CD4-positive, alpha-beta memory T cell (primary cell): ENCODE measurements at places on chromosomes 6 and 20. TPM values are rescaled to one million over a fixed set of nuclear protein-coding genes. Genes with fewer than 3 reads are reported as not detected.

The MOG gene
- not detected for total RNA-seq

GRCh38 chr6:27890445-27891319 lies 21.5 kb downstream of the OR2B2 start:
- DNase-seq = peak; percentile 84
- H3K36me3 ChIP-seq = no peaks in the 10 kb centered on the region
- no peaks in the 10 kb centered on the region for H3K27me3 ChIP-seq
- H3K27ac ChIP-seq = peak overlapping the region; percentile 34
- peaks cover 30% of the 10 kb centered on the region for H3K4me1 ChIP-seq

The TLDC2 gene
- total RNA-seq = not detected

The RSPO3 gene
- not detected for total RNA-seq

GRCh38 chr6:7073821-7074525 lies 33.8 kb upstream of the RREB1 start:
- peak; percentile 63 for DNase-seq
- H3K27ac ChIP-seq = no peak overlapping the region
- H3K36me3 ChIP-seq = no peaks in the 10 kb centered on the region
- no peak overlapping the region for H3K4me3 ChIP-seq
- peaks cover 5% of the 10 kb centered on the region for H3K4me1 ChIP-seq

The GNAS-AS1 gene
- 0.94 TPM for total RNA-seq

The CAGE1 gene
- 0.33 TPM for total RNA-seq

The LPIN3 gene
- total RNA-seq = 0.17 TPM

- no peaks in the 10 kb centered on the region for H3K36me3 ChIP-seq
- no peaks in the 10 kb centered on the region for H3K4me1 ChIP-seq
- no peak for DNase-seq
- H3K4me3 ChIP-seq = no peak overlapping the region
- H3K27ac ChIP-seq = no peak overlapping the region
Observed at GRCh38 chr6:168541307-168541706, 100.3 kb downstream of the SMOC2 start.

The OR2B6 gene
- total RNA-seq = not detected

- H3K27me3 ChIP-seq = no peaks in the 10 kb centered on the region
- H3K27ac ChIP-seq = peak within 1 kb of the TSS; percentile 80
- DNase-seq = peak; percentile 68
- H3K4me3 ChIP-seq = peak within 1 kb of the TSS; percentile 63
Observed at GRCh38 chr6:144149894-144150709, at the start of gene STX11. TSS of gene STX11 (plus strand) at chr6:144150517. CDS start at chr6:144186628, 36,111 bp downstream.

The EXOC2 gene
- total RNA-seq = 44.6 TPM

GRCh38 chr20:2178318-2179232 lies 76.9 kb downstream of the STK35 start:
- no peak for DNase-seq
- no peaks in the 10 kb centered on the region for H3K36me3 ChIP-seq
- H3K27me3 ChIP-seq = no peaks in the 10 kb centered on the region
- H3K4me3 ChIP-seq = no peak overlapping the region
- H3K4me1 ChIP-seq = no peaks in the 10 kb centered on the region

DNA sequence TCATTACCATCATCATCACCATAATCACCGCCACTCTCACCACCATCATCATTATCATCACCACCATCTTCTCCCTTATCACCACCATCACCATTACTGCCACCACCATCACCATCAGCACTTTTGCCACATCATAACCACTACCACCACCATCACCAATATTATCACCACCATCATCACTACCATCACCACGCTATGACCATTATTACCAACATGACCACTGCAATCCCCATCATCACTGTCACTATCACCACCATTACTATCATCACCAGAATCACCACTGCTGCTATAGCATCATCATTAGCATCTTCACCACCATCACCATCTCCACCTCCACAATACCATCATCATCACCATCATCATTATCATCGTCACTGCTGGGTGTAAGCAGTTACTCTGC lies 25.6 kb downstream of the CST1 start:
- no peaks in the 10 kb centered on the region for H3K4me1 ChIP-seq
- H3K36me3 ChIP-seq = no peaks in the 10 kb centered on the region
- H3K4me3 ChIP-seq = no peak overlapping the region
- H3K27me3 ChIP-seq = no peaks in the 10 kb centered on the region
- H3K27ac ChIP-seq = no peak overlapping the region

The TDRD6 gene
- 0.25 TPM for total RNA-seq

The PRR18 gene
- not detected for total RNA-seq

DNA sequence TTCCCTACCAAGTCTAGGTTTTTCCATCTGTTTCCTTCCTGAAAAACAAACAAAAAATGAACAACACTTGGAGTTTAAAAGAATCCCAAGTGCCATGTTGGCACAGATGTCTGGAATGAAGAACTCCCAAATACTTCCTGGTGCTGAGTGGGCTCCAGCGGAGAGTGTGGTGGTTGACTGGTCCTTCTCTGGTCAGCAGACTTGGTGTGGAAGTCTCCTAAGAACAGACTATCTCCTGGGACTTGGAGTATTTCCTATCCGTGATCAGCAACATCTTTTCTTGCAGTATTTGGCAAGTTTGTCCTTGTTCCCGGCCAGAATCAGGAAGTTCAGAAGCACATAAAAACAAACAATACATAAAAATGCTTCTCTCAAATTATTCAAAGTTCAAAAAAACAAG lies 154.1 kb downstream of the MTFR2 start:
- H3K4me3 ChIP-seq = no peak overlapping the region
- DNase-seq = no peak
- no peak overlapping the region for H3K27ac ChIP-seq

The PGBD1 gene
- 1.4 TPM for total RNA-seq

GRCh38 chr6:80173411-80173810 lies 66.9 kb downstream of the BCKDHB start:
- no peaks in the 10 kb centered on the region for H3K36me3 ChIP-seq
- H3K4me3 ChIP-seq = no peak overlapping the region
- no peaks in the 10 kb centered on the region for H3K27me3 ChIP-seq
- no peak overlapping the region for H3K27ac ChIP-seq
- DNase-seq = no peak

- no peak overlapping the region for H3K4me3 ChIP-seq
- H3K27me3 ChIP-seq = no peaks in the 10 kb centered on the region
- peaks cover 56% of the 10 kb centered on the region for H3K4me1 ChIP-seq
- DNase-seq = peak; percentile 80
- H3K36me3 ChIP-seq = no peaks in the 10 kb centered on the region
- peak overlapping the region; percentile 69 for H3K27ac ChIP-seq
Observed at GRCh38 chr20:62740286-62741141, 31.9 kb downstream of the NTSR1 start.

DNA sequence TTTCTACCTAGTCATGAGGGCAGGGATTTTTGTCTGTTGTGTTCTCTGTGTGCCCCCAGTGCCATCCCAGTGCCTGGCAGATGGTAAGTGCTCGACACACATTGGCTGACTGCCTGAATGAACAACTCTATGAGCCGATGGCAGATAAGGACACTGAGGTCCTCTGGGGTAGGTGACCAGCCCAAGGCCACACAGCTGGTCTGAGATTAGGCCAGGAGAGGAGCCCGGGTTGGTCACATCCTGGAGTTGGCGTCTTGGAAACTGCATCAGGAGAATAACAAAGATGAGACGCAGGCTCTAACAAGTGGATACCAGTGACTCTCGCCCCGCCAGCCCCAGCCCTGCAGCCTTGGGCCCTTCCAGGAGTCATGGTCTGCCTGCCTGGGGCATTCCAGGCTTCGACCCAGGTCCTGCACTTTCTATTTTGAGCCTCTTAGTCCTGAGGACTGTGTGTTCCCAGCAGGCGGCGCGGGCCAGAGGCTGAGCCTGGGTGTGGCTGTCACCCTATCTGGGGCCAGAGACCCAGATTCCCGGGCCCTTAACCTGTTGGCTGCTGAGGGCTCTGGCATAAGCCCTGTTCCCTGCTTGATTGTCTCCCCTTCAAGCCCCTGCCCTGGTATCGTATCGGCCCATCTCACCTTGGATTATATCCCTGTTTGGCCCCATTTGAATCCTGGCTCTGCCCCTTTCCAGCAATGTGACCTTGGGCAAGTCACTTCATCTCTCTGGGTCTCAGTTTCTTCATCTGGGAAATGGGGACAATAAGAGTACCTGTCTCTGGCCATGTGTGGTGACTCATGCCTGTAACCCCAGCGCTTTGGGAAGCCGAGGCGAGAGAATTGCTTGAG lies 88.3 kb downstream of the CEBPB start:
- no peak overlapping the region for H3K27ac ChIP-seq
- DNase-seq = no peak
- no peaks in the 10 kb centered on the region for H3K4me1 ChIP-seq
- no peaks in the 10 kb centered on the region for H3K27me3 ChIP-seq
- H3K36me3 ChIP-seq = no peaks in the 10 kb centered on the region

The NAA20 gene
- total RNA-seq = 33.5 TPM
